Brain (organoid and tissue), 16 donors: ENCODE measurements at places on chromosomes 12 and 14.

DNA sequence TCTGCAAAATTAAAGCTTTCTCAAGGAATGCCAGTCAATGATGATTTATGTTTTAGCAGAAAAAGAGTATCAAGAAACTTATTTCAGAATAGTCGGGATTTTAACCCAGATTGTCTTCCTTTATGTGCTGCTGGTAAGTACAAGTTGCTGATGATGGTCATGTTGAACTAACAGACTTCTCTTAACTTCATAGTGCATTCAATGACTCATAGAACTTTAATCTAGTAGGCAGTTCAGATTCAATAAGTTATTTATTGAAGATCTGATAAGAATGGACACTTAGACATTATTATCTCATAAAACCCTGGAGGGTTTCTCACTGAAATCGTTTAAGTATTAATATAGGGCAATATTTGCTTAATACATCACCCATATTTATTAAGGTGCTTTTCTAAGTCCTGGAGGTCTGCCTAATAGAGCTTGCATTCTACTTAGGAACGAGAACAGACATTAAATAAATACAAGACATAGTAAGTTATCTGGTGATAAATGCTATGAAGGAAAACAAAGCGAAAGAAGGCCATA lies 33.8 kb downstream of the TOGARAM1 start:
- no peak for DNase-seq

DNA sequence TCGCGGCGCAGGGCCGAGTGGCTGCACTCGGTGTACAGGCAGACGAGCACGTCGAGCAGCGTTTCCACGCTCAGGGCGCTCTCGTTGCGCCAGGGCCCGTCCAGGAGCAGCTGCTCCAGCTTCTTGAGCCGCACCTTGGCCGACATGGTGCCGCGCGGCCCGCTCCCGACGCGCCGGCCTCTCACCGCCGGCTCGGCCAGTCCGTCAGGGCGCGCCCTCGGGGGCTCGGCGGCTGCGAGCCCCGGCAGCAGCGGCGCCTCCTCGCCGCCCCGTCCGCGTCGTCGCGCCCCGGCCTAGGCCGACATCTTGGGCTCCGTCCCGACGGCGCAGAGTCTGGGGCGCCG lies 349 bp downstream of the CDC42BPB start:
- DNase-seq: peak; percentile 42

- peak; percentile 49 for DNase-seq
These were observed 2.3 kb upstream of the NEUROD4 start for GRCh38 chr12:55017416-55017925.

DNA sequence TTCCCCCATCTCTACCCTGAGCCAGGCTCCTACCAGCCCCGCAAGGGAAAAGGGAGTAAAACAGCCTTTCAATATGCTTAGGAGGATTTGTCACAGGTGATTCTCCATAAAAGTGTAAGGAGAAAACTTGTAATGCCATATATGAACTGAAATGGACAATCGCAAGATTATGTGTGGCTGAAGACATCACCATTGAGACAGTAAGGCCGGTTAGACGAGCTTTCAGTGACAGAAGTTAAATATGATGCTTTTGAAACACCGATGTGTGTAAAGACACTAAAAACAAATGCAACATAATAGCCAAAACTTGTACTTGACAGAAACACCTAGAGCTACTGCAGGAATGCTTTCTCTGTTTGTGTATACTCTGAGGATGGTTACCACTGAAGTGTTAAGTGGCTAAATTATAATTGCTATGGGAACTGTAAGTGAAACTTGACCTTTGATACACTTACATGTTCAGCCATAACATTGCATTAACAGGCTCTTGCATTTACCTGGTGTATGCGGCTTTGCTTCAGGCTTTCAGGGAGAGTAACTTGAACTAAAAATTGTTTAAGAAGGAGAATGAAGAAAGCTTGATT lies 42.3 kb downstream of the FAR2 start:
- DNase-seq: no peak

GRCh38 chr12:9969673-9970072 lies 1.5 kb upstream of the CLEC12A start:
- no peak for DNase-seq

GRCh38 chr12:51482929-51483697 lies 58.5 kb downstream of the SLC4A8 start:
- DNase-seq: no peak

DNA sequence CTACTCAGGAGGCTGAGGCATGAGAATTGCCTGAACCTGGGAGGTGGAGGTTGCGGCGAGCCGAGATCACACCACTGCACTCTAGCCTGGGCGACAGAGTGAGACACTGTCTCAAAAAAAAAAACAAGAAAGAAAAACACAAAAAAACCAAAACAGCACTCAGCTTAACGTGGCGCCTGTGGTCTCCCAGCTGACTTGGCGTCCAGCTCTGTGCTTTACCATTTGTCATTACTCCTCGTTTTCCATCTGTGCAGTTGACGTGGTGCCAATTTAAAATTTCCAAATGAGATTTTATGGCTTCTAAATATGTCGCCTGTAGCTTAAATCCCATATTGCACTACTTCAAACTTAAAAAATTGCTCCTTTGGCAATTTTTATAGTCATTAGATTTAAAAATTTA lies 2.0 kb downstream of the MGP start:
- DNase-seq: peak; percentile 31
